ENCODE measurements at places on chromosomes 2 and 18. TPM values are rescaled to one million over a fixed set of nuclear protein-coding genes. Genes with fewer than 3 reads are reported as not detected.

NLRC4 gene
- total RNA-seq: not detected

NEU2 gene
- not detected for total RNA-seq

SFTPB gene
- total RNA-seq: not detected

FARP2 gene
- total RNA-seq: 46.6 TPM

IL36G gene
- not detected for total RNA-seq

LIPG gene
- total RNA-seq: 0.83 TPM

HRH4 gene
- under 0.01 TPM for total RNA-seq

CD302 gene
- total RNA-seq: 9.8 TPM

IL1A gene
- 0.33 TPM for total RNA-seq

APOB gene
- total RNA-seq: under 0.01 TPM

MZT2B gene
- total RNA-seq: 163 TPM

AKAIN1 gene
- not detected for total RNA-seq

METAP1D gene
- 6.8 TPM for total RNA-seq

SOCS6 gene
- total RNA-seq: 31.0 TPM

TWIST2 gene
- total RNA-seq: 297 TPM

CREG2 gene
- total RNA-seq: 0.83 TPM

FBLN7 gene
- total RNA-seq: 0.29 TPM

MATN3 gene
- 1.9 TPM for total RNA-seq

UCN gene
- 1.8 TPM for total RNA-seq

ST3GAL5 gene
- total RNA-seq: 11.2 TPM

HOXD9 gene
- total RNA-seq: 0.17 TPM

CFC1 gene
- total RNA-seq: not detected

CHRNG gene
- total RNA-seq: not detected

NEB gene
- 0.17 TPM for total RNA-seq

APCDD1 gene
- total RNA-seq: 4.5 TPM

SGPP2 gene
- not detected for total RNA-seq

TMEM169 gene
- total RNA-seq: 0.29 TPM

GPR39 gene
- 1.3 TPM for total RNA-seq

RFTN2 gene
- 3.6 TPM for total RNA-seq

FIGN gene
- 1.2 TPM for total RNA-seq

FOXD4L1 gene
- 0.17 TPM for total RNA-seq

IFIH1 gene
- 11.1 TPM for total RNA-seq

SP5 gene
- not detected for total RNA-seq

MSH6 gene
- total RNA-seq: 39.5 TPM

TFCP2L1 gene
- not detected for total RNA-seq

EML6 gene
- 0.66 TPM for total RNA-seq

R3HDM1 gene
- 6.3 TPM for total RNA-seq

DSG2 gene
- total RNA-seq: 0.73 TPM

SPC25 gene
- total RNA-seq: not detected

LYG2 gene
- total RNA-seq: not detected

IL36A gene
- total RNA-seq: not detected

TCF23 gene
- total RNA-seq: not detected

IL36RN gene
- not detected for total RNA-seq

KIAA2012 gene
- total RNA-seq: 0.17 TPM

C2orf78 gene
- total RNA-seq: not detected

LIMS2 gene
- 0.44 TPM for total RNA-seq

SERPINB10 gene
- not detected for total RNA-seq

AQP12B gene
- not detected for total RNA-seq

All from smooth muscle cell of trachea (primary cell).